ENCODE measurements at places on chromosomes 3 and 15.
A peak's percentile ranks its signal among the peaks of the same experiment; 100 is the strongest.

GRCh38 chr3:52831500-52832301 lies 1.2 kb upstream of the ITIH4 start:
- no peak for DNase-seq

DNA sequence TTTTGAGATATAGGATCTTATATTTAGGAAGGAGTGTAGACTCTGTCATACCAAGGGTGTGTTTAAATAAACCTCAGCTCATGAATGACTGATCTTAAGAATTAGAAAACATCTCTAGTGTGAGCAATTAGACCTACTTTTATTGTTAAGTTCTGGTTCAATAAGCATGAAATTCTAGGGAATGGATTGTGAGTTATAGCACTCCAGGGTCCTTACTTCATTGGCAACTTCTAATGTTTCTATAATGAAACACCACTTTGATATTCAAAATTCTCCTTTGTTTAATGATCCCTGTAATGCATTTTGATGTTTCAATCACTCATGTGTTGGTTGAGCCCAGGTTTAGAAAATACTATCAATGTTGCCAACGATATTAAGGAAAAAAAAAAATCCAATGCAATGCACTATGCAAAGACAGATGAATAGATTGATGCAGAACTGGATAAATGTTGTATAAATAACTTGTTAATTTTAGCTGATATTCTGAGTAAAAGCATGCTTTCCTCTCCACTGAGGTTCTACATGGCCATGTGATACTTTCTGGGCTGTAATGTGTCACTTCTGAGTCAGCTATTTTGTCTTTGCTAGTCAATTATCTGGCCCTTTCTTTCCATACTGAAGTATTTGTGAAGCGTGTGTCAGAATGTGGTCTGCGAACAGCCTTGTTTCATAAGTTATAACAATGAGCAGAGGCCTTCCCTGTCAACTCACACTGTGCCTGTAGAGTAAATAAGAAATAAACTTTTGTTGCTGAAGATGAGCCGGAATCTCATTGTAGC lies 1035.9 kb downstream of the PLOD2 start:
- DNase-seq = no peak

GRCh38 chr15:86538141-86538540 lies 458.5 kb downstream of the AGBL1 start:
- DNase-seq = no peak

DNA sequence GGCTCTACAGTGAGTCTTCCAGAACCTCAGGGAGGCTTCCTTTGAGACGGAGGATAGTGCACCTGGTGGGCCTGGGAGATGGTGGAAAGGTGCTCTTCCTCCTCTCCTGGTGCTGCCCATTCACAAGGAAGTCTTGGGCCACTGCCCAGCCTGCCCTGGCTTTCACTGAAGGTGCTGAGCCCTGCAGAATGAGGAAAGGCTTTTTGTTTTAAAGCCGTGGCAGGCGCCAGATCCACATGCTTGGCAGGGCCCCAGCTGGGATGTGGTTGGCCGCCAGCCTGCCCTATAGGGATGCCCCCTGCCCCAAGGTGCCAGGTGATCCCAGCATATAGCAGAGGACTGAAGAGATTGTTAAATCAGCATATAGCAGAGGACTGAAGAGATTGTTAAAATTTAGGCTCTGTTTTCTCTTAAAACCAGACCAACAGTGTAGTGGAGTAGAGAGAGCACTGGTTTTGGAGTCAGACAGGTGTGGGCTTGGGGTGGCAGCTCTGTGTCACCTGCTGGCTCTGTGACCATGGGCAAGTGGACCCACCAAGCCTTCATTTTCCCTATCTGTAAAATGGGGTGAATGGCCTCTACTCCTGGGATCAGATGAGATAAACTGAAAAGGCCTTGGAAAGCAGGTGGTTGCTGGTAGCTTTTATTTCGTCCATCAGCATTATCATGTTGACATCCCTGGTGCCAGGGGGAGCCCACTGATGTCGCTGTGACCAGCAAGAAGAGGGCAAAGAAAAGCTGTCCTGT lies 53.3 kb downstream of the SLC6A6 start:
- DNase-seq = no peak

GRCh38 chr3:23153436-23153835 lies 49.7 kb upstream of the UBE2E2 start:
- no peak for DNase-seq

- DNase-seq = no peak
These were observed 326.9 kb downstream of the UACA start for GRCh38 chr15:70436428-70436827.

- no peak for DNase-seq
These were observed 53.7 kb upstream of the ABHD17C start for GRCh38 chr15:80641384-80641783.

GRCh38 chr3:187072511-187072910 lies 66.8 kb downstream of the RPL39L start:
- DNase-seq = no peak

- no peak for DNase-seq
These were observed 44.2 kb downstream of the SGO1 start for GRCh38 chr3:20141851-20142250.

GRCh38 chr15:59434481-59434880 lies 3.5 kb upstream of the FAM81A start:
- DNase-seq = no peak

DNA sequence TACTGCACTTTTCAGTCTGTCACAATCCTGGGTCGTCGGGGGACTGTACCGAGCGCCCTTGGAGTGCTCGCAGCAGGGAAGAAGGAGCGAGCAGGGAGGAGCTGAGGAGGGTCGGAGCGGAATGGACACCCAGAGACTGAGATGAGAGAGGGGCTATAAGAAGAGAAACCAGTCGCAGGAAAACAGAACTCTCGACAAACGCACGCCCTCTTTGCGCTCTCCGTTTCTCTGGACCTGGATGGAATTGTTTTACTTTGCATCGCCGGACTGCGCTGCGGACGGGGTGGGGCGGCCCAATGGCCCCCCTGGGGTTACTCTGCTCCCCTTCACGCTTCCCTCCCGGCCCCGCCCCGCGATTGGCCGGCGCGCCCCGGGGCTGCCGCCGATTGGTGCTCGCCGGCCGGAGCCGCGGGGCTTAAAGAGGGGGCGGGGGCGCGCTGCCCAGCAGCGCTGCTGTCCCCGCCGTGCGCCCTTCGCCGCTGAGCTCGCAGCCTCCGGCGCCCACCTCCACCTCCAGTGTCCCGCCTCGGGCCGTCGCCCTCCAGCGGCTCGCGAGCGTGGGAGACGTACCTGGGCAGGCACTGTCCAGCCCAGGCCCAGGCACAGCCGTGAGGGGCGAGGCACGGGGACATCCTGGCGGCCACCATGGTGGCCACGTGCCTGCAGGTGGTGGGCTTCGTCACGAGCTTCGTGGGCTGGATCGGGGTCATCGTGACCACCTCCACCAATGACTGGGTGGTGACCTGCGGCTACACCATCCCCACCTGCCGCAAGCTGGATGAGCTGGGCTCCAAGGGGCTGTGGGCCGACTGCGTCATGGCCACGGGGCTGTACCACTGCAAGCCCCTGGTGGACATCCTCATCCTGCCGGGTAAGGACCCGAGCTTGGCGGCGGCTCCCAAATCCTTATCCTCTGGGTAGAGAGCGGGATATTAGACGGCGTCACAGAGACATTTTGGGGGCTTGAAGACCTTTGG lies at the start of gene CLDN11:
TSS of gene CLDN11 (plus strand) at position 447 of the 977 bp plus-strand sequence. CDS start at position 646, 199 bp downstream.
- no peak for DNase-seq

GRCh38 chr15:63060699-63061098 lies 18.2 kb downstream of the TPM1 start:
- DNase-seq = no peak

DNA sequence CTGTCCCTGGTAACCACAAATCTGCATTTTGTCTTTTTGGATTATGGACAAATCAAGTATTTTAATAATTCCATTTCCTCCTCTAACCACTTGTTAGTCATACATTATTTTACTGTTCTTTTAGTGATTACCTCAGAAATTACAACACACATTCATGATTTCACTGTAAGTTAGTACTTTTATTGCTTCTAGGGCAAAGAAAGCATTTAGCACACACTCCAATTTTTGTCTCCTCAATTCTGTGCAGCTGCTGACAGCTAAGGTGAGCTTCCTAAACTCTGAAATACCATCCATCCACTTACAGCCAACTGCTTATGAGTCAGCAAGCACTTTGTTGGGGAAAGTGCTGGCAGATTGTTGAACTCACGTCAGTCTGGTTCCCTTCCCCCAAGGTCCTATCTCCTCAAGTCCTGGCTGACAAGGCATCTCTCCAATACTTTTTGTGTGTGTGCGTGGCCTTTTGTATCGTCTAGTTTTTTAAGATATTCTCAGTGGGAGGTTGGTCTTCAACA lies 49.4 kb upstream of the TNFAIP8L3 start:
- no peak for DNase-seq

DNA sequence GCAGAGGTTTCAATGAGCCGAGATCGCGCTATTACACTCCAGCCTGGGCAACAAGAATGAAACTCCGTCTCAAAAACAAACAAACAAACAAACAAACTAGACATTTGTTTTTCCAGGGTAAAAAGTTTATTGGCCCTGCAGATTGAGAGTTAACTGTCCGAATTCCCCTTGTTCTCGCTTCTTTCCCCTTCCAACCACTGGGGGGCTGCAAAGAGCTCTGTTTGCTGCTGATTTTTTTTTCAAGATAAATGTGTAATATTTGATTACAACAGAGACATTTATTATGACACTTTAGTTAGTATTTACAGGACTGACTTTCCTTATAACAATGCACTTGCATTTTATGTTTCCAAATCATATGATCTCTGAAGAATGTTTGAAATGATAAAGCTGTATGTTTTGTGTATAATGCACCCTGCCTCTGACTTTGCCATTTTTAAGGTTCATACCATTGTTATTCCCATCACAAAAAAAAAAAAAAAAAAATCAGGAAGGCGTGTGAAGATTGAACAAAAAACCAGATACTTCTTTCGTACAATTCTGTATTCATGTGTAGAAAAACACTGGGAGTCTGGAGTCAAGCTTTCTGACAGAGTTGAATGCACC lies 2.8 kb downstream of the CLSTN2 start:
- no peak for DNase-seq

DNA sequence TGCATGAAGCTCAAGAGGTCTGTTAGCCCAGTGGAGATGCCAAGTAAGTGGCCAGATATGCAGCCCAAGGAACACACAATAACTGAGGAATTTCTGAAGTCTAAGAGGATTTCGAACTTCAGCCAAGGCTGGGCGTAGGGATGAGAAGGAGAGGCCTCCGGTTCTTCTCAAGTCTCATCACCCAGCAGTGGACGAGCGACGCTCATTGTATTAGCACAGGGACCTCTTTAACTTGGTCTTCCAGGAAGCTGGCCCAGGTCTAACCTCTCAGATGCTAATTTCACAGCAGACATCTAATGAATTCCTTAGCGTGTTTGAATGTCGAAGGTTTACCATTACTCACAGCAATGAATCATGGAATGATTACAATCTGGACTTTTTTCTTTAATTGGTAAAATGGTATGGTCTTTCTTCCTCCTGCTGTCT lies 85.0 kb downstream of the HES1 start:
- DNase-seq = no peak

- DNase-seq = no peak
These were observed 18.3 kb downstream of the OSTN start for GRCh38 chr3:191217301-191217700.

- DNase-seq = no peak
These were observed 30.9 kb downstream of the FNDC3B start for GRCh38 chr3:172070269-172070668.

DNA sequence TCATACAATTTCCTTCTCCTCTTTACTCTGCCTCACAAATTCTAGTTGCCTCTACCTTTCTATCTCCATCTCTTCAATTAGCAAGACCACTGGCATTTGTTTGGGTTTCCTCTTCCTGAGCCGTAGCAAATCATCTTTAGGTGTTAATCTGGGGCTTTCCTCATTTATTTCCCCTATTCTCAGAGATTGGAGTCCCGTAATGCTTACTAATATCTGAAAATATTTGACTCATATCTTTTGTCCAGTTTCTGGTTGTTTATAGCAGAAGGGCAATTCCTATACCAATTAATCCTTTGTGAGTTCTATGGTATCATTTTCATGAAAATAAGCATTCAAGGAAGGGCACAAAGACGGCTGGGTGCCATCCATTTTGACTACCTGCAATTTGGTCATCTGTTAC lies 103.7 kb downstream of the NR2E3 start:
- no peak for DNase-seq

- DNase-seq = no peak
These were observed 78.8 kb upstream of the BOC start for GRCh38 chr3:113132571-113132996.

GRCh38 chr3:150761831-150762661 lies 923 bp downstream of the SIAH2 start:
- no peak for DNase-seq

DNA sequence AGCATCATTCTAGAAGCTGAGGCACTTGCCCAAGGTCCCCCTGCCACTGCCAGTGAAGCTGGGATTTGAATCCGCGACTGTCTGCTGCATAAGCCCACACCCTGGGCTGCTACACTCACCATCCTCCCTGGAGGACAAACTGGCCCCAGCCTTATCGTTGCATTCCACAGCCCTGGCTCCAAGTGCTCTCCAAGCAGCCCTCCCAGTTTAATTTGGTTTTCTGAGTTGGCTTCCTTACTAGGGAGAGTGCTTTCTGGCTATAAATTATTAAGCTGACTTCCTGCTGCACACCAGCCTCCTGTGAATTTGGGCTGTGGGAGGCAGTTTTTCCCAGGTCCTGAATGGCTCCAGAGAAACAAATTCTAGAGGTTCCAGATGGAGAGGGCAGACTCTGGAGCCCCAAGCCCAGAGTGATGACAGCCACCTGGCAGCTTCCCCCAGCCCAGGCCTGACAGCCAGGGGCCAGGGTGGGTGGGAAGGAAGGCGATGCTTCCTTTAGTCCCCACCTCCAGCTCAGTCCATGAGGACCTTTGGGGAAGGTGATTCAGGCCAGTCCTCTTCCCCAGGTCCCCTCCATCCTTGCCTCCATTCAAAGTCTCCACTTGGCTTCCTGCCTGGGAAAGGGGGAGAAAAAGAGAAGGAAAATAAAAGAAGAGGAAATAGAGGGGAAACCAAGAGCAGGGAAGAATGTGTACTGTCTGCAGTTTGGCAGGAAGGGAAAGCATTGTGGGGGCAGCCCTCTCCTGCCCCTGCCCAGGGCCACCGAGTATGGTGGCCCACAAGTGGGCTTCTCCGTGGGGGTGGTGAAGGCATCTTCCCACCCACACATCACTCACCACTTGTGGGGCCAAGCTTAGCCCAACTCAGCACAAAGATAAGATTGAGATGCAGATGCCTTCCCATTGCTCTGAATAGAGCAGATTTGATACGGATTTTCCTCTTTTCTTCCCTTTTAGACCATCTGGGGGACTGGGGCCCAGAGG lies 69.6 kb downstream of the SEMA5B start:
- DNase-seq = no peak

GRCh38 chr3:129317014-129317771 lies 38.5 kb downstream of the HMCES start:
- DNase-seq = no peak

DNA sequence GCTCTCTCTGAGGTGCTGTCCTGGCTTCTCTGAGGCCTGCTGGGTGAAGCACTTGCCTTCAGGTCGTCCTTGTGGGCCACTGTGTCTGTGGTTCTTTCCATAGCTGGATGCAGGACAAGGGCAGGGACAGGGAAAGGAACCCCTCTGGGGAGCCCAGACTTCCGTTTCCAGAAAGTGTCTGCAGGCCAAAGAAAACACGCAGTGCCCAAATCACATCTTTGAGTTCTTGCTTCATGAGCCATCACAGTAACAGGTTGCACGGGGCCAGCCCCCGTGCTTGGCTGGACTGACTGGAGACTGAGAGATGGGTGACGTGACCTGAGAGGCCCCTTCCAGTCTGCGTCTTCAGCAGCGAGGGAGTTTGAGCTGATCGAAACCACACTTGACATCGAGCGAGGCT lies 115.8 kb downstream of the GABRG3 start:
- DNase-seq = no peak

- peak; percentile 29 for DNase-seq
These were observed 975 bp upstream of the FOXP1 start for GRCh38 chr3:71584394-71585011.

- no peak for DNase-seq
These were observed 509.1 kb downstream of the RSL24D1 start for GRCh38 chr15:54687628-54688027.
